T47D (cell line): ENCODE measurements at places on chromosomes 4 and X.

DNA sequence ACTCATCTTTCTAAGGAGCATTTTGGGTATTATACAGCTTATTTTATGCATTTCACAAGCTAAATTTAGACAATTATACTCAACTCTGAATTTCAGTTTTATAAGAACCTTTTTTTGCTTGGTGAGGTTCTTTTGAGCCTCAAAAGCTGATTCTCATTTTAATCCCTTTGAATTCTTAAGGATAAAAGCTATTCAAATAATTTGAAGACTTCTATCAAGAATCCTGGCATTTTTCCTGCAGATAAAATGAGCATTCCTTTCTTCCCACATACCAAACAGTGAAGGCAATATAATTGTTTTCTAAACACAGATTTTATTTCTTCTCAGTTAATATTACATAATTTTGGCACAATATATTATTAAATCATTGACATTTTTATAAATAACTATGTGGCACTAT lies 118.4 kb upstream of the GPM6A start:
- DNase-seq, result no peak

DNA sequence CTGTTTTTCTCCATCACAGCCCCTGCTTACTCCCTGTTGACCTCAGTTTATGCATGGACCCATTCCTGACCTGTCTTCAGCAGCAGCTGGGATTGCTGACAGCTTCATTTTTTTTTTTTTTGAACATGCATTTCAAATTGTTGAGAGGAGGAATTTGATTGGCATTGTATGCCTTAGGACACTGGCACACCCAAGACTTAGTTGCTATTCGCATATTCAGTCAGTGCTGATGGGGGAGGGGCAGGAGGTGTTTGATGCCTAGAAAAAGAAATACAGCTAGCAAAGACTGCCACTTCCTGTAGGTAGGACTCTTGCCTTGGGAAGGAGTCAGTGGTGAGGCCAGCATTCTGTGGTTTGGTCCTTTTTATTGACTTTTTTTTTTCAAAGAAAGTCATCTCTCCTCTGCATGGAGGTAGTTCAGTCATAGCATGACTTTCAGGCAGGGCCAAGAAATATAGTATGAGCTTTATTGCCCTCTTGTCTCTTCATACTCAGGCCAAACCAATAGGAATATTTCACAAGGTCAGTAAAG lies 33.6 kb upstream of the XK start:
- DNase-seq, result no peak

DNA sequence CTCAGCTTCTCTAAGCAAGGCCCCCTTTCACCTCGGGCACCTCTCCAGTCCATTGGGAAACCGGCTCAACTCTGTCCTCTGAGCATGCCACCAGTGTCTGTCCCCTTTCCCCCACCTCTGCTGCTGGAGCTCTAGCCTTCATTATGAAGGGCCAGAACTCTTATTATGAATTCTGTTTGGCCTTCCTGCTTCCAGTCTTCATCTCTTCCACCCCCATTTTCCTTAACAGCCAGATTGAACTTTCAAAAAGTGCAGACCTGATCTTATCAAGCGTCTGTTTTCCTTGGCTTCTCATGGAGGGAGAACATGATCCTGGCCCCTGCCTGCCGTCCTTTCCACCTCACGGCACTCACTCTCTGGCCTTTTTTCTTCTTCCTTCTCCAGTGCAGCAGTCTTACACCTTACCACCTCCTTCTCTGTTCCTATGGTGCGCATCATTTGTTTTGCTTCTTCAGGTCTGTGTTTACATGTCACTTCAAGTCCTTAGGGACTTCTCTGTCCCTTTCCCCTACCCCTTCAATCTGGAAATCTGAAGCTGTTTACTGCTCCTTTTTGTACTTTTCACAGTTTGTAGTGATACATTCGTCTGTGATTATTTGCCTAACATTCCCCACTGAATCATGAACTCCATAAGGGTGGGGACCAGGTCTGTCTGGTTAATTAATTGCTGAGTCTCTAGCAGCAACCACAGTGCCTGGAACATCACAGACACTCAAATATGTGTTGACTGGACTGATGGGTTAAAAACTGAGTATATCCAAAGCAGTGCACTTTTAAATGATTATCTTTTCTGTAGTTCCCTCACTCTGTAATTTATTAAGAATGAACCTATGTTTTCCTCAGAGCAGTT lies 55.8 kb downstream of the FNIP2 start:
- DNase-seq, result peak; percentile 42

GRCh38 chr4:21872101-21872500 lies 76.5 kb downstream of the KCNIP4 start:
- DNase-seq, result no peak

- no peak for DNase-seq
Measured at GRCh38 chrX:149759824-149760223, 14.0 kb upstream of the HSFX1 start.

- DNase-seq, result no peak
Measured at GRCh38 chr4:176422511-176422910, 102.7 kb downstream of the SPCS3 start.

- DNase-seq, result no peak
Measured at GRCh38 chrX:925652-926061, 286.8 kb downstream of the CRLF2 start.

DNA sequence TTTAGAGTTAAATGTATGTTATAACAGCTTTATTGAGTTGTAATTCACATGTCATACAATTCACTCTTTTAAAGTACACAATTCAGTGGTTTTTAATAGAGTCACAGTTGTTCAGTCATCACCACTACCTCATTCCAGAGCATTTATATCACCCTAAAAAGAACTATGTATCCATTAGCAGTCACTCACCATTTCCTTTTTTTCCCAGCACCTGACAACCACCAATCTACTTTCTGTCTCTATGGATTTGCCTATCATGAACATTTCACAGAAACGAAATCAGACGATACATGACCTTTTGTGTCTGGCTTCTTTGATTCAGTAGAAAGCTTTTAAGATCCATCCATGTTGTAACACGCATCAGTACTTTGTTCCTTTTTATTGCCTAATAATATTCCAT lies 52.9 kb upstream of the FRAS1 start:
- no peak for DNase-seq

DNA sequence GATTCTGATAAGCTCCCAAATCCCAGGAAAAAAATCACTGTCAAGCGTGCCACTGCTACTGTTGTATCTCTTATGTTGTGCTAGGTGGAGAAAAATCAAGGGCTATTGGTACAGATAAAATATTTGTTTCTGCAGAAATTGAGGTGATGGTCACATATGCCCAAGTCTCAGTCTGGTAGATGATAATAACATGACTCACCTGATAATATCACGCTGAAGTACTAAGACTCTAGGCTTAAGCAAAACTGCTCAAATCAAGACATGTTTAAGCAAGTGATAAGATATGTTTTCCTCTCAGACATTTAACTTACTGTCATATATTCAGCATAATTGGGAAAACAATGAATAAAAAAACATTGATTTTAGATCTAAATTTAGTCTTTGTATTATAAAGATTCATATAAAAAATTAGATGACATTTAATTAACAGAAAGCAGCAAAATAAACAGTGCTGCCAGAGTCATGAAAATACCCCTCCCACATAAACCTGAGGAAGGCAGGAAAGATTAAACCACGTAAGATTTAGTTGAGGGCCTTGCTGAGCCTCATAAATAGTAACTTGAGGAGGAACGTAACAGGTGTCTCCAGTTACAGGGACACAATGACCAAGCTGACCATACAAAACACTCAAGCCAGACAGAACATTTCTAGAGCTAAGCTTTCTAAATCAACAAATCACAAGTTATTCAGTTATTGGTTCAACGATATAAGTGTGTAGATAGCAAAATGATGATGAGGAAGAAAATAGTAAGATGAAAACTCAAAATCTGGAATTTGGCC lies 143.5 kb downstream of the CHM start:
- no peak for DNase-seq

DNA sequence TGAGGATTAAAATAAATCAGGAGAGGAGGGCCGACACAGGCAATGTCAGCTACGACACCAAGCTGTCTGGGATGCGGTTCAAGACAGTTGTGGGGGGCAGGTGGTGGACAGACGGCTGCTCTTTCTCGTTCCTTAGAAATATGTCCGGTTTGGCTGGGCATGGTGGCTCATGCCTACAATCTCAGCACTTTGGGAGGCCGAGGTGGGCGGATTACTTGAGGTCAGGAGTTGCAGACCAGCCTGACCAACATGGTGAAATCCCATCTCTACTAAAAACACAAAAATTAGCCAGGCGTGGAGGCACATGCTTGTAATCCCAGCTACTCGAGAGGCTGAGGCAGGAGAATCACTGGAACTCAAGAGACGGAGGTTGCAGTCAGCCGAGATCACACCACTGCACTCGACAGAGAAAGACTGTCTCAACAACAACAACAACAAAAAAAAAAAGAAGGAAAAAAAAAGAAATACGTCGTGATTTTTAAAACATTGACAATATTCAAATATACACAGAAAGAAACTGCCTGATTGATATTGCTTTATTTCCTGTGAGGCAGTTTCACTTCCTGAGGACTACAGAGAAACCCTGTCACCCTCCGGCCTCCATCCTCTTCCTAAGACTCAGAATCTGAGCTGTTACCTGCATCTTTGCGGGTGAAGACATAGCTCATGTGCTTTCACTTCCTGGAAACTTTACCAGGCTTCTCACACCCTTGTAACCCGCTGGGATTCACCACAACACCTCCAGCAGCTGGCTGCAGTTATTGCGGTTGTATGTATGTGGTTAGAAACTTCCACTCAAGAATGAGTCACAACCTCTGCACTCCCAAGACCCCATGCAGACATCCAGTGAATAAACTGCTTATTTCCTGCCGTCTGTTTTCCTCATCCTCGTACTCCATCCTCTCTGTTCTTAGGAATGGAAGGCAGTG lies 63.8 kb upstream of the STS start:
- no peak for DNase-seq

GRCh38 chr4:68951078-68951805 lies at the start of gene UGT2A3:
UGT2A3 (minus strand) TSS chr4:68951804; CDS start chr4:68951760, 44 bp downstream.
- DNase-seq, result peak; percentile 2

- no peak for DNase-seq
Measured at GRCh38 chr4:96149894-96150293, 310.0 kb downstream of the PDHA2 start.

- no peak for DNase-seq
Measured at GRCh38 chr4:105145903-105146275, 787 bp upstream of the TET2 start.

GRCh38 chr4:6331018-6331417 lies 61.4 kb downstream of the WFS1 start:
- peak; percentile 32 for DNase-seq

DNA sequence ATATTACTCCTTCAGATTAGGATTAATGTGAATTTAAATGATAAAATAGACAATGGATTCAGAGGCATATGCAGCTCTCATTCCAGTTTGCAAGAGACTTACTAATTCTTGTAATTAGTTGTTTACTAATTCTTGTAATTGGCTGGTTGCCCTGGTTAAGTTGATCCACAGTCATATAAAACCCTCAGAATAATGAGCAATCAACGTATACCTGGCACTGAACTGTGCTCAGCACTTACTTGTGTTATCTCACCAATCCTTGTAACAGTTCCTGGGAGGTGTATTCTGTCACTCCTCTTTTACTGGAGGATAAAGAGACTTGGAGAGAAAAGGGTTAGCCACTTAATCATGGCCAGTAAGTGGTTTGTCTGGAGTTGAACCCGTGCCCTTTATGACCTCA lies 10.5 kb downstream of the HERC5 start:
- DNase-seq, result no peak

DNA sequence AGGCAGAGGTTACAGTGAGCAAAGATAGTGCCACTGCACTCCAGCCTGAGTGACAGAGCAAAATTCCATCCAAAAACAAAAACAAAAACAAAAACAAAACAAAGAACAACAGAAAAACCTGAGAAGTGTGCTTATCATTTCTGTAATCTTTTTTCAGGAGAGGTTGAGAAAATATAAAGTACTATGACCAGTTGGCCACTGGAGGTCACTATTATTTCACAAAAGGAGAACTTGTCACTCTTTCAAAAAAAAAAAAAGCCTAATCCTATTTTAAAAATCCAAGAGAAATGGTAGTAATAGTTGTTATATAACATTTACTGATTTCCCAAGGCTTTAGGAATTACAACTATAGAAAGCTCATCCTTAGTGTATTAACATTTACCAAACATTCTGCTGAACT lies 24.9 kb upstream of the RNF150 start:
- no peak for DNase-seq

DNA sequence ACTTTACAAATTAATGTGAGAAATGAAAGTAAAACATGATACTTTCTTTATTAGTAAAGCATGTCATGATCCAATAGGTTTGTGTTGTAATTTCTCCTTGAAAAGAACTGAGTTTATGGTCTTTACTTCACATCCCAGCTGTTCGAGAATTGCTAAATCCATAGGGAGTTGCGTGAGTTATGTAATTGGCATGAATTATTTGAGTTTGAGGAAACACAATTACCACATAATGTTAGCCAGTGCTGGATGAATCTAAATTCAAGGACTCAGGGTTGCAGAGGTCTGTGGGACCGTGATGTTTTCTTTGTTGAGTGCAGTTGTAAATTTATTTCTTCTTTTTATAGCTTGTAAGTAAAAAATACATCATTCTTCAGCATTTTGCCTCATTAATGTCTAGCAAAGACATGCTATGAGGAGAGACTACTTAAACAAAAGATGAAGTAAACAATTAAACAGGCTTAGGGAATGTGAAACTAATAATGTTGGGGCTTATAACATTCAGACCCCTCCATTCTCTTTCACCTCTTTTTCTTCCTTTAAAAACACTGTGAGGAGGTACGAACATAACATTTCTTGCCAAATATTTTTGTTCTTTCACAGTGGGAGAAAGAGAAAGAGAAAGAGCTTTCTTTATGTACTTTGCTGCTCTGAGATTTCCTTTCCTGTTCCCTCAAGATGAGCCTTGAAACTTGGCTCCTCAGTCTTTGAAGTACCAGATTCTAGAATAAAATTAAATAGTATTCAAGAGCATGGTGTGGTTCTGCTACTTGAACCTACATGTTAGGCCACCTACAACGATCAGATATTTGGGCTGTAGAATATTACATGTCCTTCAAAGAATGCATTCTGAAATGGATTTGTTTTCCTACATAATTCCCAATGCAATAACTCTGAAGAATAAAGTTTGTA lies 159.6 kb upstream of the ANK2 start:
- DNase-seq, result no peak

- peak; percentile 36 for DNase-seq
Measured at GRCh38 chrX:102712216-102712966, at the start of gene GPRASP2. GPRASP2 (plus strand) TSS chrX:102712448; CDS start chrX:102714870, 2,422 bp downstream.

- DNase-seq, result no peak
Measured at GRCh38 chr4:16820329-16820728, 78.1 kb downstream of the LDB2 start.

GRCh38 chr4:13207226-13207625 lies 276.9 kb downstream of the RAB28 start:
- no peak for DNase-seq

DNA sequence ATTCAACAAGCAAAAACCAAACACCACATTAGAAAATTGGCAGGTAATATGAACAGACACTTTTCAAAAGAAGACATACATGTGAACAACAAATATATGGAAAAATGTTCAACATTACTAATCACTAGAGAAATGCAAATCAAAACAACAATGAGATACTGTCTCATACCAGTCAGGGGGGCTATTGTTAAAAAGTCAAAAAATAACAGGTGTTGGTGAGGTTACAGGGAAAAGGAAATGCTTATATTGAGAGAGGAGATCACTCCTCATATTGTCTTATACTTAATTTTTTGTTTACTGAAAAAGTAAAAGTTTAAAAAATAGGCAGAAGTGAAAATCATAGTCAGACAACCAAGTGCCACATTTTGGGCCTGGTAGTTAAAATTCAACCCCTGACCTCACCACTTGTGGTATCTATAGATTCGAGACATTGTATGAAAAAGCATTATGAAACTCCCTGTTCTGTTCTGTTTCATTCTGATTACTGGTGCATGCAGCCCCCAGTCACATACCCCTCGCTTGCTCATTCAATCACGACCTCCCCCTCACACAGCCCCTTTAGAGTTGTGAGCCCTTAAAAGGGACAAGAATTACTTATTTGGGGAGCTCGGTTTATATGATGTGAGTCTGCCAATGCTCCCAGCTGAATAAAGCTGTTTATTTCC lies 153.7 kb upstream of the FGF16 start:
- no peak for DNase-seq
